ENCODE measurements at places on chromosomes 6 and 20. TPM values are rescaled to one million over a fixed set of nuclear protein-coding genes. Genes with fewer than 3 reads are reported as not detected.

DNA sequence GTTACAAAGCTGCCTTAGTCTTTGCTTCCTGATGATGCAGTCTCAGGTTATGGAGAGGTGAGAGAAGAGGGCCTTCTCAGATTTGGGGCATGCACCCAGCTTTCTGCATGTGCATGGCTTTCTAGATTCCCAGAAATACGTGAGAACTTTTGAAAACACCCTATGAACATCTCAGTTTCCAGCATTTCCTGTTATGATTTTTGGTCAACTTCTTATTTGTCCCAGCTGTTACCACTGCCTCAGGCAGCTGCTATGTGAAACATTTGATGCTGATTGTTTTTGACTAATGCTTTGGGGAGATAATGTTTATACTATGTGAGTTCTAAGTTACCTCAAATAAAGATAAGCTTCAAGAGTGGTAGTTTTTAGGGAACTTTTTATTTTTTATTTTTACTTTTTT is 9.5 kb upstream of the SNAP25 start:
- DNase-seq = no peak

DNA sequence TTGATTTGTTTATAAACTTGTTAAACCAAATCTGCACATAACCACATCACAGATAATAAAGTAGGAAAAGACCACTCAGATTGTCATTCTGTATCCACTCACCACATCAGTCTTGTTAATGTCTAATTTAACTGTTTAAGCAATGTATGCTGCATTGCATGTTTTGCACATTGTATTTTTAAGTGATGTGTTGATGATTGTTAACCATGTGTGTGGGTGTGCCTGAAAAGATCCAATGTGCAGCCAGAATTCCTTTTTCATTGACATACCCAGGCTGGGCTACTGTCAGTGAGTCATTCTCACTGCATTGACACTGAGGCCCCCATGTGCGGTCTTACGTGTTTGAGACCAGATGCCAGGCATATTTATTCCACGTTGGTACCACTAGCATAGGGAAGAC is 167.3 kb downstream of the TRMT11 start:
- no peak for DNase-seq

- no peak for DNase-seq
These were observed 44.1 kb downstream of the GPX5 start for GRCh38 chr6:28569748-28570147.

- no peak for DNase-seq
These were observed 21.5 kb upstream of the GTSF1L start for GRCh38 chr20:43748274-43748673.

- DNase-seq = no peak
These were observed 69.1 kb downstream of the FIG4 start for GRCh38 chr6:109760208-109760607.

DNA sequence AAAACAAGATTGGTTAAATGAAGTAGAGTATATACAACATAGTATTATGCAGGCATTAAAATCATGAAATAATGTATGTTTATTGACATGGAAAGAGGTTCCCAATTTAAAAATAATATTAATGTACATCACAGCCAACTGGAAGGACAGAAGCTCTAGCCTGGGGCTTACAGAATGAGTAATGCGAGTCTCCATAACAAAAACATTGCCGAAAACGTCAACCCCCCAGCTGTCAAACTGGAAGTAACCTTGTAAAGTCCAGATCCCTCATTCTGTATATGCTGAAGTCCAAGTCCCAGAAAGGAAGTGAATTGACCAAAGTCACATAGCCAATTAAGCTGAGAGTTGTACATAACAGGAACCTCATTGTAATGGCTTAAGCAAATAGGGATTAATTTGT is 128.7 kb upstream of the ECI2 start:
- DNase-seq = no peak

- DNase-seq = peak; percentile 72
These were observed 802.9 kb downstream of the MAFB start for GRCh38 chr20:39885975-39886649.

- no peak for DNase-seq
These were observed 51.0 kb upstream of the FBXO30 start for GRCh38 chr6:145865595-145865994.

- DNase-seq = no peak
These were observed 56.4 kb downstream of the NOX3 start for GRCh38 chr6:155399062-155399744.

DNA sequence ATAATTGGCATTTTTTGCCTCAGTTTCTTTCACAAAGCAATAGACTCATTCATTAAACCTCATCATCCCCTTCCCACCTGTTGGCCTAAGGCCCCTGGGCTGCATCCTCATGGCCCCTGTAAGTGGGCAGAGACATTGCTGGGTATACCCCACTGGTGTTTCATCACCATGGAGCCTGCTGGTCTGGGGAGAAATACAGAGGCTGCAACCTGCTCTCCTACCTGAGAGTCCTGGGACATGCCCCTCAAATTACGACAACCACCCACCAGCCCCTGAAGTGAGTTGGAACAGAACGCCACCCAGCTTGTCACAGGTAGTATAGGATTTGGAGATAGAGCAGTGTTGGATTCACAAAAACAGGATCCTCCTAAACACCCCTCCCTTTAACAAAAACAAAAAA is 190.8 kb downstream of the ANKRD60 start:
- no peak for DNase-seq

- no peak for DNase-seq
These were observed 31.8 kb upstream of the NT5E start for GRCh38 chr6:85418059-85418458.

GRCh38 chr6:122495612-122496011 is 24.0 kb upstream of the SERINC1 start:
- DNase-seq = no peak

- DNase-seq = no peak
These were observed 266.5 kb upstream of the CITED2 start for GRCh38 chr6:139640921-139641320.

GRCh38 chr6:90162648-90163387 is 133.8 kb downstream of the BACH2 start:
- DNase-seq = no peak

- no peak for DNase-seq
These were observed 2.8 kb upstream of the CALHM4 start for GRCh38 chr6:116550796-116551195.

DNA sequence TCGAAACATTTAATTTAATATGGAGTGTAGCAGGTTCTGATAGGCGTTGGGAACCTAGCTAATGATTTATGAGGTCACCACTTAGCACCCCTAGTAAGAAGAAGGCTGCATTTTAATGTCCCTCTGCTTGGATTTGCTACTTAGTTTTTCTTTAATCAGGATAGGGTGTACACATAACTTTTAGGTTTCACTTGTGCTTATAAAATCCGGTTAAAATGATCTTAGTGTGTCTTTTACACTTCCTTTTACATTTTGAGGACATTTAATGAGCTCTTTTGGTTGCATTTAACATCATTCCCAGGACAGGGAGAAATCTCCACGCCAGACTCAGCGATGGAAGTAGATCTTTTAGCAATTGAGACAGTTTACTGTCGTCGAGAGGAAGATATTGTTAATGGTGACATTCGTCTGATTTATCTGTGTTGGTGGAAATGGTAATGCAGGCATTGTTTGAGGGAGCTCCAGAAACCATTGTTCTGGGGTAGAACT is 5.6 kb downstream of the TFAP2A start:
- DNase-seq = no peak

DNA sequence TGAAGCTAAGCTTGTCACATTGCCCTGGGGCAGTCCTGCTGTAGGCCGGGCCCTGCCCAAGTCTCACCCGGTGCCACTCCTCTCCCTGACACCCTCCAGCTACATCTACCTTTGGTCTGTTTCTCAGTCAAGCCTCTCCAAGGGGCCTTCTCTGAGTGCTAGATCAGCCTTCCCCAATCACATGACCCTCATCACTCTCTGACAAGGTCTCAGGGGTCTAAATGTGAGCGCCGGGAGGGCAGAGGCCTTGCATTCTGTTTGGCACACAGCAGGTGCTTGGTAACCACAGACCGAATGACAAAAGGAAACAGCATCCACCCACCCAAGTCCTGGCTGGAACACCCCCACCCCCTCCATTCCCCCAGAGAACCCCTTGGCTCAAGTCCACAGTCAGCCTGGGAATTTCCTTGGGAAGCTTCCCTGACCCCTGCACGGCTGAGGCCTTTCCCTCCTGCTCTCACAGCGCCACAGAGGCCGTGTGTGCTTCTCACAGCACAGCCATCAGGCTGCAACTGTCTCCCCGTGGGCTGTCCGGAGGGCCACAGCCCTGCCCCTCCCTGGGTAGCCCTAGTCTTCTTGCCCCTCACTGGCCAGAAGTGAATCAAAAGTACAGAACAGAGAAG is 32.9 kb downstream of the PKIG start:
- DNase-seq = no peak

DNA sequence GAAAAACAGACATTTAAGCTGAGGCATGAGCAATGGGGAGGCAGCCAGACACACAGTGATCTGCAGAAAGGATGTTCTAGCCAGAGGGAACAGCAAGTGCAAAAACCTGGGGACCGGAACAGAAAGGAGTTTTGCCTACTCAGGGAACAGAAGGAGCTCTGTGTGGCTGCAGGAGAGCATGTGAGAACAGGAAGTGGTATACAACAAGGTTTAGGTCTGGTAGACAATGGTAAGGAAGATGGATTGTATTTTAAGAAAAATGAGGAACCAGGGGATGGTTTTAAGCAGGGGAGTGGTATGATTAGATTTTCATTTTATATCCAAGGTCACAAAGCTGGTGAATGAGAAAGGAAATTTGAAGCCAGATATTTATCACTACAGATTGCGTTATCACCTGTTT is 157.5 kb downstream of the UNC5CL start:
- DNase-seq = no peak

DNA sequence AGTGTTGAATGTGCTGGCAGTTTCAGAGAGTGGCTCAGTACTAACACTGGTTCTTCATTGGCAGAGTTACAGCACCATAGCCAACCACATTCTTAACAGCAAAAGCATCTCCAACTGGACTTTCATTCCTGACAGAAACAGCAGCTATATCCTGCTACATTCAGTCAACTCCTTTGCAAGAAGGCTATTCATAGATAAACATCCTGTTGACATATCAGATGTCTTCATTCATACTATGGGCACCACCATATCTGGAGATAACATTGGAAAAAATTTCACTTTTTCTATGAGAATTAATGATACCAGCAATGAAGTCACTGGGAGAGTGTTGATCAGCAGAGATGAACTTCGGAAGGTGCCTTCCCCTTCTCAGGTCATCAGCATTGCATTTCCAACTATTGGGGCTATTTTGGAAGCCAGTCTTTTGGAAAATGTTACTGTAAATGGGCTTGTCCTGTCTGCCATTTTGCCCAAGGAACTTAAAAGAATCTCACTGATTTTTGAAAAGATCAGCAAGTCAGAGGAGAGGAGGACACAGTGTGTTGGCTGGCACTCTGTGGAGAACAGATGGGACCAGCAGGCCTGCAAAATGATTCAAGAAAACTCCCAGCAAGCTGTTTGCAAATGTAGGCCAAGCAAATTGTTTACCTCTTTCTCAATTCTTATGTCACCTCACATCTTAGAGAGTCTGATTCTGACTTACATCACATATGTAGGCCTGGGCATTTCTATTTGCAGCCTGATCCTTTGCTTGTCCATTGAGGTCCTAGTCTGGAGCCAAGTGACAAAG is 17.0 kb upstream of the ADGRF4 start:
- DNase-seq = no peak

GRCh38 chr6:45900808-45901752 is 114.6 kb downstream of the CLIC5 start:
- no peak for DNase-seq

DNA sequence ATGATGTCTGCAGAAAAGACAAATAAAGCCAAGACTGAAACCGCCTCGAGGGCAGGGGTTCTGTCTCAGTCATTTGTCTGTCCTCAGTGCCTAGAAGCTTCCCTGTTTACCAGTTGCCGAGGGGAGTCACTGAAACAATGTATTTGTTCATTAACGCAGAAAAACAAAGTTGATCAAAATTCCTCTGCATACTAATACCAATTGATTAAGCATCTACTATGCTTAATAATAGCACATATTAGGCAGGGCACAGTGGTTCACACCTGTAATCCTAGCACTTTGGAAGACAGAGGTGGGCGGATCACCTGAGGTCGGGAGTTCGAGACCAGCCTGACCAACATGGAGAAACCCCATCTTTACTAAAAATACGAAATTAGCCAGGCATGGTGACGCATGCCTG is 1.8 kb upstream of the FKBP5 start:
- no peak for DNase-seq

ABHD16B gene
- total RNA-seq = not detected

OR2J2 gene
- total RNA-seq = not detected

NUDT3 gene
- 18.1 TPM for total RNA-seq

CST5 gene
- total RNA-seq = not detected

RIPK1 gene
- total RNA-seq = 48.7 TPM

SLC35D3 gene
- total RNA-seq = not detected

BPIFB1 gene
- total RNA-seq = not detected
